Non-pigmented ciliary epithelial cell (primary cell): ENCODE measurements at places on chromosomes 11 and 22.

DNA sequence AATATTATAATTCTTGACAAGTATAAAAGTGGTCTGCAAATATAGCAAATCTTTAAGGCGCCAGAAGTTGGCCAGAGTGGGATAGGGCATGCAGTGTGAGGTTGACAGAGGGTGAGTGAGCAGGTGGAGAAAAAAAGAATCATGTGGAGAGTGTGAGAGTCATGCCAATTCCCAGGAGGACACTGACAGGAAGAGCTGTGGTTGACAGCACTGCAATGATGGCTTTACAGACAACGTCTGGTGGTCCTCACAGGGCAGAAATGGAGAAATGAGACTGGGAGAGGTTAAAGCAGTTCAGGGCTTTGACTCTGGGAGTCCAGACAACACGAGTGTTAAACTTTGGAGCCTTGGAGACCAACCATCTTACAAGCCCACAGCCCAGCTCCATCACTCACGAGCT is 34.9 kb downstream of the SERPIND1 start:
- DNase-seq, result no peak

DNA sequence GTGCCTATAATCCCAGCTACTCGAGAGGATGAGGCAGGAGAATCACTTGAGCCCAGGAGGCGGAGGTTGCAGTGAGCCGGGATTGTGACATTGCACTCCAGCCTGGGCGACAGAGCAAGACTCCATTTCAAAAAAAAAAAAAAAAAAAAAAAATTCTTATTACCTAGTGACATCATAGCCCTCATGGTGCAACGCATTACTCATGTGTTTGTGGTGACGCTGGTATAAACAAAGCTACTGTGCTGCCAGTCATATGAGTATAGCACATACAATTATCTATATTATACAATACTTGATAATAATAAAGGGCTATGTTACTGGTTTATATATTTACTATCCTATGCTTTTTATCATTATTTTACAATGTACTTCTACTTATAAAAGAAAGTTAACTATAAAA is 41.2 kb downstream of the OR2AT4 start:
- no peak for DNase-seq

- DNase-seq, result no peak
Observed at GRCh38 chr11:69267395-69267805, 26.6 kb upstream of the MYEOV start.

DNA sequence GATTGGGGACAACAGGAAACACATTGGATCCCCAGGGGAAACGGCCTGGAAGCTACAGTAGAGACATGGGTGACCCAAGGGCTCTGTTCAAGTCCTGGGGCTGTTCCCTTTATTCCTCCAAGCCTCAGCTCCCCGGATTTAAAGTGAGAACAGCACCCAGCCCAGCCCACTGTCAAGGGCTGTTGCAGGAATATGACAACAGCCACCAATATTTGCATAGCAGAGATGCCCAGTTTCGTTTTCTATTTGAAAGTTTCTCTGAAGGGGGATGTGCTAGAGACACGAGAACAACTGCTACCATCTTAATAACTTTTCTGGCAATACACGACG is 81.1 kb upstream of the WNT7B start:
- DNase-seq, result no peak

- DNase-seq, result no peak
Observed at GRCh38 chr11:27635567-27636037, 64.7 kb downstream of the BDNF start.

- DNase-seq, result no peak
Observed at GRCh38 chr11:133727774-133728173, 117.5 kb downstream of the SPATA19 start.

DNA sequence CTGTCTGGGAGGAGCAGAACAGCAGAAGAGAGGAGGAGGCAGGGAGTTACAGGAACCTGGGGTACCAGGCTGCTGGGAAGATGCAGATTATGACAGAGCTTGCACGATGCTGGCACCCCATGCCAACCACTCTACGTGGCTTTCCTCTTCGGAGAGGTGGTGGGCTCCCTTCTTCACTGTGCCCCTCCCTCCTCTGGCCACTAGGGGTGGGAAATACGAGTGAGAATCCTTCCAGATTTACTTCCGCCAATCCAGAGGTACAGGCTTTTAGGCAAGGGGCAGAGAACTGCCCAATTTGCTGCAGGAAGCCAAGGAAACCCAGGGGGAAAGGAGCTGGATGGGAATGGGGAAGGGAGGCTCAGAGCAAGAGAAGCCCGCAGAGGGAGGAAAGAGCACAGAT is 12.3 kb downstream of the HYOU1 start:
- DNase-seq, result no peak

DNA sequence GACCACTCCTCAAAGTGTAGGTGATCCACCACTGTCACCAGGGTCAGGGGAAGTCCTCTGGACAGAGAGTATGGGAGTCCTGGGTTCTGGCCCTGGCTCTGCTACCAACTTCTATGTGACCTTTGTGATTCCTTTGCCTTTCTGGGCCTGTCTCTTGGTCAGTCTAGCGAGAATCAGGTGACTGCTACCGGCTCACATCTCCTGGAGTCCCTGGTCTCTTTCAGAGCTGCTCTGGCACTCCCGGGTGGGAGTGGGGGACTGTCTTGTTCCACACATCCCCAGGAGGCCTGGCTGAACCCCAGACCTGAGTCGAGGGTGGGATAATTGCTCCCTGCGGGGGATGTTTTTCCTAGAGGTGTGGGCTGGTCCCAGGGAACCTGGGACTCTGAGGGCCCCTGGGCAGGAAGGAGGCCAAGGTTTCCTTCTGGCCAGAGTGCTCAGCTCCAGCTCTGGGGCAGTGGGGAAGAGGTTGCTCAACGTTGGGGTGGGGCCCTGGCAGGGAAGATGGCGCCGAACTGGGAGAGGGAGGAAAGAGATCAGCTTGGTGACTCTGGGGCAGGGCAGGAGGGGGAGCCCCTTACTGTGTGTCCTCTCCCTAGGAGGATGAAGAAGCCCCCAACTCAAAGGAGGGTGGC is 2.1 kb downstream of the SOX10 start:
- DNase-seq, result no peak

GRCh38 chr11:102757823-102758549 is 22.4 kb downstream of the MMP10 start:
- peak; percentile 65 for DNase-seq

- no peak for DNase-seq
Observed at GRCh38 chr22:43467216-43467940, 55.6 kb downstream of the MPPED1 start.

DNA sequence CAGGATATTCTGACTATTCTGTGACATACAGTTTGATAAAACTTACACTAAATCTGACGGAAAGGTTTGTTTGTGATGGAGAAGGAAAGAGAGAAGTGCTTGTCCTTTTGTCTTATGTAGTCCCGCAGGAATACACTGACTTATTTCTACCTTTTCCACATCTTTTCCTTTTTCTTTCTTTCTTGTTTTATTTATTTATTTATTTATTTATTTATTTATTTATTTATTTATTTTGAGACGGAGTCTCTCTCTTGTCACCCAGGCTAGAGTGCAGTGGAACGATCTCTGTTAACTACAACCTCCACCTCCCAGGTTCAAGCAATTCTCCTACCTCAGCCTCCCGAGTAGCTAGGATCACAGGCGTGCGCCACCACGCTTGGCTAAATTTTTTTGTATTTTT is 31.0 kb upstream of the OR10G7 start:
- DNase-seq, result no peak

- DNase-seq, result no peak
Observed at GRCh38 chr11:127607487-127608085, 607.0 kb upstream of the KIRREL3 start.

- no peak for DNase-seq
Observed at GRCh38 chr11:95827696-95828095, 37.4 kb downstream of the CEP57 start.

GRCh38 chr22:38104084-38104483 is 6.4 kb downstream of the BAIAP2L2 start:
- no peak for DNase-seq

GRCh38 chr11:105548359-105548758 is 61.5 kb upstream of the GRIA4 start:
- DNase-seq, result no peak

DNA sequence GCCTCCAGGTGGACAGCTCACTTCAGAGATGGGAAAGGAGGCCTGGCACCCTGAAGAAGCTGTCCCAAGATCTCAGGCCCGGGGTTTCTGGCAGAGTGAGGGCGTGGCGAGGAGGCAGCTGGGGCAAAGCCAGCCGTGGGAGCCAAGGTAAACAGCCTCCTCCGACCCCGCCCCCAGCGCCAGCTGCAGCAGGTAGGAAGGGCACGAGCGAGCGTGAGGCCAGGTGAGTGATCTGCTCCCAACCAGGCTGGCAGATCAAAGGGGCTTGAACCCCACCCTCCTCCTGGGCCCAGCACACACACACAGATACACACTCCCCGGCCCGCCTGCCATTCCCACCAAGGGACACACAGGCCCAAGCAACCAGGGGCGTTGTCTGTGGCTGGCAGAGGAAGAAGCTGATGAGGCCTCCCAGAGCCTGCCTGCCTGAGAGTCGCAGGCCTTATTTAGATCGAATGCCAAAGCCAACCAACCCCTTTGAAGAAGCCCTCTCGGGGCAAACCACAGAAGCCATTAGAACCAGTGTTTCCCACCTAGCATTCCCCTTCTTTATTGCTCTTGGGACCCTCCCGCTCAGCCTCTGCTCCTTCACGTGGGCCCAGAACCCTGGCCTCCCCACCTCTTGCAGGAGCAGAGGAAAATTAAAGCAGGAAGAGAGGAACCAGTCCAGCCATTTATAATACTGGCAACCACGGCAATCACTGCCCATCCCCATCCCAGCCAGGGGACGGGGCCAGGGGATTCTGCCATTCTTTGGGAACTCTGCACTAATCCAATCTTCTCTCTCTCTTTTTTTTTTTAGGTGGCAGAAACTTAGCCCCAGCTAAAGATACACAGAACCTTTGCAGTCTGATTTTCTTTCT is 5.0 kb downstream of the PDGFB start:
- DNase-seq, result no peak
